ENCODE measurements at places on chromosomes 16 and 17.

DNA sequence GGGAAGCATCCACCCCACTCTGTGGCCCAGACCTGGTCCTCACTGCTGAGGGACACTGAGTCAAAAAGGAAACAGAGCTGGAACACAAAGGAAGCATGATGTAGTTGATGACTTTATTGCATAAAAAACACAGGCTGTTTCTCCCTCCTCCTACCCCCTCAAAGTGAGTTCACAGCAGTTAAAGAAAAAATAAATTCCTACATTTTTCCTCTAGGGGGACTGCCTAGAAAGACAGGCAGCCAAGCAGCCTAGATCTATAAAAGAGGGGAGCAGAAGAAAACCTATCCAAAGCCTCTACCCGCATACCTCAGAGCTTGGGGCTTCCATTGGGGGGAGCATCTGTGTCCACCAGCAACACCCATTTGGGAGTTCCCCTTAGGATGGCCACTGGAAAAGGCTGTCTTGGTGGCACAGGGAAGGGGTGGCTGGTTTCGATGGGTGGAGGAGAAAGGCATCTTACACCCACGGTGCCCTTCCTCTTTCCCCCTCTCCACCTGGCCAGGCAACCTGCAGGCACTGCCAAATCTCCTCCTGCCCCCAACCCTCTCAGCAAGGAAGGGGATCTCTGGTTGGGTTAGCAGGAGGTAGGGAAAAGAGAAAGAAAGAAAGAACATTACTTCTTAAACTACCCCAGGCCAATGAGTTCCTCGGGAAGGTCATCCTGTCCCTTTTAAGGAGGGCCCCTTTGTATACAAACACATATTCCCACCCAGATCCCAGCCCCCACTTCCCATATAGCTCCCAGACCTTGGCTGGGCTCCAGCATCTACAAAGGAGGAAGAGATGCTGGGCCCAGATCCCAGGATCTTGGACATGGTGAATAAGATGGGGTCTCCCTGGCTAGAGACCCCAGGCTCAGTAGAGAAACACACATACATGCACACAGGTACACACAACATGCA lies 4.0 kb upstream of the SCRN2 start:
- no peak for DNase-seq

DNA sequence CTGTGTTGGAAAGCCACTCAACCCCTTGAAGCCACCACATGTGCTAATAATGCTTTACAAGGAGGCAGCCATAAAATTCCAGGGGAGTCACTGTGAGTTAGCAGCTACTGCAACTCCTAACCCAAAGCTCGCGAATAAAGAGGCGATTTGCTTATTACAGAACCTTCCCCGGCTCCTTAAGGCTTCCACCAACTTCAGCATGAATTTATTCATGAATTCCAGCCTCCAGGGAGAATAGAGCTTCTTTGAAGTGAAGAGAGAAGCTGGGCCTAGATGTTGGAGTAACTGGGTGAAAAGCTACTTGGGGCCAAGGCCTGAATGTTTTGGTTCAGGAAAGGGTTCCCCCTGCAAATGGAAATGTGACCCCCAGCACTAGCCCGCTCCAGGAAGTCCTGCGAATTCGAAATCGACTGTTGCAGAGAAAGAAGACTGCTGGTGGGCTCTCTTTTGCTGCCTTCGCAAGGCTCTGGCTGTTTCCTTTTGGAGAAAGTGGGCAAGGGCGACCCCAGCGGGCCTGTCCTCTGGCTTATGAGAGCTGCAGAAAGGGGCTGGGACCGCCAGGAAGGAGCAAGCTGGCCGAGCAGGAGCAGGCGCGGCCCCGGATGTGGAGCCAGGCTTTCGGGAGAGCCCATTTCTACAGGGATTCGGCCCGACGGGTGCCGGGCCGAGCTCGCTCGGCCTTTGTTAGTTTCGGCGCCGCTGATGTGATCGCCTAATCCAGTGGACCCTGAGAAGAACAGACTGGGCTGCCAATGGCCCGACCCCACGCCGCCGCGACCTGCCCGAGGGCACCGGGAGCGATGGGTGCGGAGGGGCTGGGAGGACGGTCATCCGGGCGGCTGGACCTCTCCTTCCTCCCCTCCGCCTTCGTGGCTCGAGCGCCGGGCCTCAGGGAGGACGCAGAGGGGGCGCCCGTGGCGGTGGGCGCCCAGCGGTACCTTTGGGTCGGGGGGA lies 7.6 kb downstream of the CBX8 start:
- DNase-seq = no peak

DNA sequence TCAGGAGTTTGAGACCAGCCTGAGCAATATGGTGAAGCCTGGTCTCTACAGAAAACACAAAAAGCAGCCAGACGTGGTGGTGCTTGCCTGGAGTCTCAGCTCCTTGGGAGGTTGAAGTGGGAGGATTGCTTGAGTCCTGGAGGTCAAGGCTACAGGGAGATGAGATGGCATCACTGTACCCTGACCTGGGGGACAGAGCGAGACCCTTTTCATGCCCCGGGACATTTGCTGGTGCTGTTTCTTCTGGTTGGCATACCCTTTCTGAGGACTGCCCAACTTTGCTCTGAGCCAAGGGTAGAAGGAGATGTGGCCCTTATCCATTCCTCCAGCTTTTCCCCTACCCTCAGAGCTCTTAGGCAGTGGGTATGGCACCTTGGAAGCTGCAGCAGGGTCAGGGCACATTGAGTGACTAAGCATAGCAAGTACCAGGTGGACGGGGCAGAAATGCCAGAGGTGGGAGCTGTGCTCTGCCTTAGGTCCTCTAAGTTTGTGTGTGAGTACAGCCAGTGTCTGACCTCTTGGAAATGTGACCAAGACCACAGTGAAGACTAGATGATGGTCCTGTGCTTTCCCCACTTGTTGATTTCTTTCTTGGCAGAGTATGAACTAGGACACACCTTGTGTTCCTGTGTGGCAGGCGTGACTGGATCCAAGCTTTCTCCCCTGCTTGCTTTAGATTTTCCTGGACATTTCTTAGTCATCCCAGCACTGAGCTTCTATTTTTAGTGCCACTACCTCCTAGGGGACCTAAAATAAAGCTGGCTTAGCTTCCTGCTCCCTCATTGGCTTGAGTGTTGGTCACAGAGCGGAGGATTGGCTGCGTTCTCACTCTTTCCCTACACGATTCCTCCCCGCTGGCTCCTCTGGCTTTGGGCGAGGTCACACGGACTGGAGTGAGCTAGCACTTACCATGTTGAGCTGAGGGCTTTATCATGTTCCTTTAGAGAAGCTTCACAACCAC lies 9.9 kb upstream of the EDC4 start:
- DNase-seq = no peak

DNA sequence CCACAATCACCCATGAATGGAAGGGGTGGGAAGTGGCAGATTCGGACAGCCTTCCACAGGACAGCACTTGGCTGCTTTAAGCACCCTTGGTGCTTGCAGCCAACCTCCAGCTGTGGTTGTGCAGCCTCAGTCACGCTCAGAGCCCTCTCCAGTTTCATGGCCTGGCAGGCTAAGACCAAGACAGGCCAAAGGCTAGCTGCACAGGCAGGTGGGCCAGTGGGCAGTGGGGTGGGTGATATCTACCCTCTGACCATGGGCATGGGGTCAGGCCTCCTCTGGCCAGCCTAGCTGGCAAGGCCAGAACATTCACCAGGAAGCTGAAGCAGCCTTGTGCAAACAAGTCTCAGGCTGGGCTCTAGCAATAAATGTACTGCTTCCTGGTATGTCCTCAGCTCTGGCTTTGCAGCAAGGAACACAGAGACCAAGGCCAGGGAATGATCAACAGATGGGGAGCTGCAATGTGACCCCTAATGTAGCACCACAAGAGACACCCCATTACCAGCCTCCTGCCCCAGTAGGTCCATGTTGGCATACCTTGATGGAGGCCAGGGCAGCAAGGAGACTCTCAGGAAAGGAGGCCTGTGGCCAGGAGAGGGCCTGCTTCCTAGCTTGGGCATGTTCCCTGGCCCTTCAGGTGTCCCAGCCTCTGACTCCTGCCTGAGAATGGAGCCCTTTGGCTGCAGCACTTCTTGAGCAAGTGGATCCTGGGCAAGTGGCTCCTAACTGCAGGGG lies 20.9 kb downstream of the HSD11B2 start:
- no peak for DNase-seq

GRCh38 chr17:19705771-19706770 lies 10.3 kb downstream of the SLC47A2 start:
- no peak for DNase-seq

All from liver (tissue), 10 donors.